Esophagus squamous epithelium (tissue), 5 donors: ENCODE measurements at places on chromosomes 5 and 9.

- peaks cover 6% of the 10 kb centered on the region for H3K27me3 ChIP-seq
- H3K27ac ChIP-seq, result no peak overlapping the region
- no peak overlapping the region for H3K4me3 ChIP-seq
- no peaks in the 10 kb centered on the region for H3K4me1 ChIP-seq
Observed at GRCh38 chr9:33661176-33661575, 134.2 kb upstream of the PRSS3 start.

GRCh38 chr5:56247592-56247991 lies 14.5 kb upstream of the ANKRD55 start:
- no peak overlapping the region for H3K4me3 ChIP-seq

DNA sequence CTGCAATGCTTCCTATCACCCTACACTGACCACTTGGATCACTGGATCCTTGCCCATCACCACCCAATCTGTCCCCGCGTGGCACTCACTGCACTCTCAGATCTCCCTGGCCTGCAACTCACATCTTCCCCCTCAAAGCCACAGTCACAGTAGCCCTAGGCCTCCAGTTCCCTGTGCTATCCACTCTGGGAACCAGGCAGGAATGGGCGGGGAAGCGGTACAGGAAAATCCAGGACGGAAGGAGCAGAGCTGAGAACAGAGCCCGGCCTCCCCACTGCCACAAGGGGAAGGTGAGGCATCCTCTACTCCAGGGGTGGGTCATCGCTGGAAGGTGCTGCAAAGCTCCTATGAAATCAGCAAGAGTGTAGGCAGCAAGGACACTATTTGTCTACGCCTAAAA lies 102.6 kb downstream of the ESM1 start:
- H3K36me3 ChIP-seq, result no peaks in the 10 kb centered on the region
- DNase-seq, result no peak
- peaks cover 6% of the 10 kb centered on the region for H3K4me1 ChIP-seq
- H3K27me3 ChIP-seq, result no peaks in the 10 kb centered on the region

GRCh38 chr5:61619777-61620518 lies 287.9 kb downstream of the ZSWIM6 start:
- no peak for DNase-seq
- H3K4me3 ChIP-seq, result no peak overlapping the region
- no peaks in the 10 kb centered on the region for H3K27me3 ChIP-seq
- peaks cover 6% of the 10 kb centered on the region for H3K4me1 ChIP-seq
- H3K27ac ChIP-seq, result peak overlapping the region; percentile 50
